NCI-H1105 (cell line): ENCODE measurements at places on chromosomes 11 and 22.

DNA sequence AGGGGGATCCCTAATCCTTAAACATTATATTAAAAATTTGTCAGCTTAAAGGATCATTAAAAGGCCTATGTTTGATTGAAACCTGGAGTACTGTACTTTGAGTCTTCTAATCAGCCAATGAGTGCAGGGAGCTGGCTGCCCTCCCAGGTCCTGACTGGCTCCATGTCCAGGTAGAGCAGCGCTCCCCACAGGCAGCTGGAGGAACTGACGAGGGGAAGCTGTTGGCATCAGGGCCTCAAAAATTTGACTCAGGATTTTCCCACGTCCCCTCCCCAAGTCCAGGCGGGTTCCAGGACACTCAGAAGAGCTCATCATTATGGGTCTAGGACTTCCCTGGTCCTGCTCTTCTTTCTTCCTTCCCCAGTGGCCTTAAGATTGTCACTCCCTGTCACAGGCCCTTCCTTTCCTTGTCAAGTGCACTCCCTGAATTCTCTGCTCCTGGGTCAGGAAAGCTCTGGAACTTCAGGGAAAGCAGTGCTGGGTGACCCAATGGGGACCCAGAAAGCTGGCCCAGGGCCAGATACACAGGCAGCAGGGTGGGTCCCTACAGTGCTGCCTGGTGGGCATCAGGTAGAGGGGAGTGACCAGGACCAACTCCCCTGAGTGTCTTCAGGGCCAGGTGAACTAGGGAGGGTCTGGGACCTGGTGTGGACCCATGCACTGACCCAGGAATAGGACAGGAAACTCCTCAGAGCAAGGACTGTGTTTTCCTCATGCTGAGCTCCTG, 65.5 kb downstream of the GGTLC2 start:
- no peak for DNase-seq

- no peak for DNase-seq
Observed at GRCh38 chr22:46460857-46461256, 76.6 kb downstream of the CELSR1 start.

DNA sequence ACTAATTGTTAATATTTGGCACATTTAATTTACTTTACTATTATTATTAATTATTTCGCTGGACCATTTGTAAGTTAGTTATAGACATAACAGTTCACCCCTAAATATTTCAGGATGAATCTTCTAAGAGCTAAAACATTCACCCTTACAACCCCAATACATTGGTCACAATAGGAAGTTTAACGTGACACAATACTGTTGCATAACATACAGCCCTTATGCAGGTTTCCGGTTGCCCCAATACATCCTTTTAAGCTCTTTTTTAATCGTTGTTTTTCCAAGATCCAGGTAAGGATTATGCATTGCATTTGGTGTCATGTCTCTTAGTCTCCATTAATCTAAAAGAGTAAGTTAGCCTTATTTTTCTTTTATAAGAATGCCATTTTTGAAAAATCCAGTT, 71.2 kb downstream of the HSD17B12 start:
- DNase-seq, result no peak

DNA sequence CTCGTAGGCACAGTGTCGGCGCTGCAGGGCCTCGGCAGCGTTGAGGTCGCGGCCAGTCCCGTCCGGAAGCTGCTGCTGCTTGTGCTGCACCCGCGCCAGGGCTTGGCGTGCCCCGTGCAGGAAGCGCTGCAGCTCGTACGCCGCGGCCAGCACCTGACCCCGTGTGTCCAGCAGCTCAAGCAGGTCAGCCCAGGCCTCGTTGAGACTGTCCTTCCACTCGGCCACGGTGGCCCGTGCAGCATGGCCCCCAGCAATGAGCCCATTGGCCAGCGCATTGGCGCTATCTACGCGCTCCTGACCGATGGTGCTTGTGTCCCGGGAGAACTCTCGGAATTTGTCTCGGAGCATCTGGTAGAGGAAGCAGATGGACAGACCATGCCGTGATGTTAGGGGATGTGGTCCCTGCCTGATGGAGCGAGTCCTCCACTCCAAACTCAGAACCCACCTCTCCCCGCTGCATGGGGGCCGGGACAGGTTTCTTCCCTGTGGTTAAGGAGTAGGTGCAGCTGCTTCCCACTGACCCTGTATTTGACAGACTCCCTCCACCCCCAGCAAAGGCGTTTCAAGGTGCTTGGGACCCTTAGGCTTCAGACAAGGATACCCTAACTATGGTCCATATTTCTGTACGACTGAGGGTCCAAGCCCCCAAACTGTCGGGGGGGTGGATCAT, 13.8 kb upstream of the RBM4B start:
- DNase-seq, result no peak

- peak; percentile 79 for DNase-seq
Observed at GRCh38 chr11:77402218-77402556, 71.7 kb downstream of the PAK1 start.

GRCh38 chr11:72519220-72519881, 85.0 kb upstream of the CLPB start:
- DNase-seq, result no peak
